A673 (cell line): ENCODE measurements at places on chromosomes 5 and 9.

GRCh38 chr5:62533597-62533996 lies 45.0 kb upstream of the LRRC70 start:
- DNase-seq = no peak

- DNase-seq = peak; percentile 6
Observed at GRCh38 chr9:96177005-96177718, 124.8 kb downstream of the HSD17B3 start.

DNA sequence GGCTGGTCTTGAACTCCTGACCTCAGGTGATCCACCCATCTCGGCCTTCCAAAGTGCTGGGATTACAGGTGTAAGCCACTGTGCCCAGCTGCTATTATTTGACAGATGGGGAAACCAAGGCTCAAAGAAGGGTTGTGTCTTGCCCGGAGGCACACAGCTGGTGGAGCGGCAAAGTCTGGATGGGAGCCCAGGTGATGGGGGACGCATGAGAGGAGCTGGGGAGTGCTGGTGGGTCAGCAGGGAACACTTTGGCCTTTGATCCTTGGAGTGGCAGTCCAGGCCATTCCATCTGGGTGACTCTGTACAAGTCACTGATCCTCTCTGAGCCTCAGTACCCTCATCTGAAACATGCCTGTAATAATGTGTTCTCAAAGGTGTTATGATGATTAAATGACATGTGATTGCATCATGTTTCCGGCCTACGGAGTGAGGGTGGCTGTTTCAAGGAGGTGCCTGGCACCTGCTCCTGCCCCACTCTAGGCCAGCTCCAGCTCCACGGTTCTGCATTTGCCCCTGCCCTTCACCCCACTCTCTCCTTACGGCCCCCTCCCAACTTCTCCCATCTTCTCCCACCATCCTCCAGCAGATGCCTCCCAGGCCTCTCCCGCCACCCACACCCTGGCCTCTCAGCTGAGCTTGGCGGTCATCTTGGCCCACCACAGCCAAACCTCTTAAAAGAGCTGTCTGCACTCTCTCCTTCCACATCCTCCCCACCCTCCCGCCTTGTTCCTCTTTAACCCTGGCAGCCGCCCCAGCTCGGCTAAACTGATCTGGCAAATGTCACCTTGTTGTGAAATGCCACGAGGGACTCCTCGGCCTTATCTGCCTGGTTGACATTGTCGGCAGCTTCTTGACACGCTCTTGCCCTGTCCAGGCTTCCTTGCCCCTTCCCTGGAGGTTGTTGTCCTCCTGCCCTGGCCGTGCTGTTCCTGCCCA lies 5.5 kb upstream of the DBN1 start:
- no peak for DNase-seq

- no peak for DNase-seq
Observed at GRCh38 chr9:92563116-92564100, 27.6 kb upstream of the ECM2 start.

GRCh38 chr9:36407122-36407723 lies 7.2 kb upstream of the RNF38 start:
- peak; percentile 68 for DNase-seq

DNA sequence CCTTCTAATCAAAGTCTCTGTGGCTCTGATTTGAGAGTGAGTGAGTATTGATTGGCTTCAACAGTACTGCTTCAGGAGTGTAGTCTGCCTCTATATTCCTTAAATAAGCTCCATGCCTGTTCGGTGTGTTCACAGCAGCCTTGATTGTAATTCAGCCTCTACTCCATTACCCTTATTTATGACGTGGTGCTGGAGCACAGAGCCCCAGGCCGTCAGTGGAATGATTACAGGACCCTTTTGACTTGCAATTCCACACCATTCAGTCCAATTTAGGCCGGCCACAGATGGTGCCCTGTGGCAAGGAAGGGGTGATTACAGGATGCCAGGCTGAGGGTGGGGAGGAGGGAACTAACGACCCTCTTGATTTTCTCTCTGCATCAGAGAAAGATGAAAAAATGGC lies 110.3 kb downstream of the ASTN2 start:
- no peak for DNase-seq

GRCh38 chr9:107472581-107473340 lies 16.8 kb downstream of the KLF4 start:
- no peak for DNase-seq

DNA sequence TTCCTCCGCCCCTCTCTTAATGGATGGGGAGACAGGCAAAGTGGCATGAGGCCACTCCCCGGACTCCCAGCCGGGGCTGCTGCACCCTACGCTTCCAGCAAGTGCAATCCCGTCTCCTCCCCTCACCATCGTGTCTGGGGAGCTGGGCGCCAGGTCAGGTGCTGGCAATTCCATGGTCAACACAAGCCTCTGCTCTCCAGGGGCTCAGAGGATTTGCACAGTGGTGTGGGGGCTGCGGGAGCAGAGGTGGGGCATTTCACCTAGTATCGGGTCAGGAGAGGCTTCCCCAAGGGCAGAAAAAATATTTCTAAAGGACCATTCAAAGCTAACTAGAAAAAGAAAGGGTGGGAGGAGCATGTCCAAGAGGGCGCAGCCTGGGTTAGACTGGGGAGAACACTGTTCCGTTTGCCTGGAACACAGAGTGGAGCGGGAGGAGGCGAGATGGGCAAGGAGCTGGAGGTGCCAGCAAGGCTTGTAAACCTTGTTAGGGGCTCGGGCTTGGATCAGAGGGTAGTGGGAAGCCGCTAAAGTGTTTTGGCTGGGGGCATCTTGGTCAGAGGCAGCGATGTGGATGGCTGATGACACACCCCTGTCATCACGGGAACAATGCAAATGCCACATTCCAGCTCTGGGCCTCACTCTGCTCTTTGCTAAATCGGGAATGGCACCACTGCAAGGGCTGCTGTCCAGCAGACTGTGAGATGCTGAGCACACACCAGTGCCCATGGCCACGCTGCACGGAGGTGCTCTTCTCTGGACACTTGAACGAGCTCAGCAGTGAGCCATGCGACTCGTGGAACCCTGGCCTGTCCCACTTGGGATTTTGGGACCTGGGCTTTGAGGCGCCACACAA lies 191.7 kb downstream of the CDK5RAP2 start:
- no peak for DNase-seq

DNA sequence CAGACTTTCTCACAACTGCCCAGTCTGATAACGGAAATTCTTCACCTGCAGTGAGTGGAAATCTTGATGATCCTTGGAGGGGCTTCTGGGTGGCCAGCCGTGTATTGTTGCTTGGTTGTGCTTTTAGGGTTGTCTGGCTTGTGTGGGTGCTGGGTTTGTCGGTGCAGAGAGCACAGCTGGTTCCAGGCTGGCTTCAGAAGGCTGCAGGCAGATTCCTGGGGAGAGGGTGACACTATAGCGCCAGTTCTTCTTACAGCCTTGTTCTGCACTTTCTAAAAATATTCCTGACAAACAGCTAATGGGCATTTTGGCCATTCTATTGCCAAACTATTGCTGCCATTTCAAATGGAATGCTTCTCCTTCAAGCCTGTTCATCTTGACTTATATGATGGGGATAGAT lies 99.3 kb downstream of the PDZD2 start:
- DNase-seq = no peak

- no peak for DNase-seq
Observed at GRCh38 chr5:167049771-167050567, 1241.5 kb upstream of the WWC1 start.

GRCh38 chr5:16612007-16612406 lies 4.8 kb downstream of the RETREG1 start:
- no peak for DNase-seq

DNA sequence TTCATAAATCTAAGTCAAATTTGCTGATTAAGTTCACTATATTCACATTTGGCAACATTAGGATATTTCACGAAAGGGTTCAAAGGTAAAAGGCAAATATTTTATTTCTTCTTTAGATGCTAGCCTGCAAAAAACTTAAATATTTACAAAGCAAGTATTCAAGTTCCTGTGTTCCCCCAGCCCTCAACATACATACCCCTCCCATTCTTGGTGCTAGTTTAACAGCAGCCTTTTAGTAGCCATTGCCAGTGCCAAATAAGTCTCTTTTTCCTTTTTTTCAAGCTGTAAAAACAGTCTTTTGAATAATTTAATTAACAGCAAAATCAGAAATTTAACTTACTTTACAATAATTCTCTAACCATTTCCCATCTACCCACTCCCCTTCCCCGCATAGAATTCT lies 288.5 kb upstream of the TMEM161B start:
- no peak for DNase-seq

DNA sequence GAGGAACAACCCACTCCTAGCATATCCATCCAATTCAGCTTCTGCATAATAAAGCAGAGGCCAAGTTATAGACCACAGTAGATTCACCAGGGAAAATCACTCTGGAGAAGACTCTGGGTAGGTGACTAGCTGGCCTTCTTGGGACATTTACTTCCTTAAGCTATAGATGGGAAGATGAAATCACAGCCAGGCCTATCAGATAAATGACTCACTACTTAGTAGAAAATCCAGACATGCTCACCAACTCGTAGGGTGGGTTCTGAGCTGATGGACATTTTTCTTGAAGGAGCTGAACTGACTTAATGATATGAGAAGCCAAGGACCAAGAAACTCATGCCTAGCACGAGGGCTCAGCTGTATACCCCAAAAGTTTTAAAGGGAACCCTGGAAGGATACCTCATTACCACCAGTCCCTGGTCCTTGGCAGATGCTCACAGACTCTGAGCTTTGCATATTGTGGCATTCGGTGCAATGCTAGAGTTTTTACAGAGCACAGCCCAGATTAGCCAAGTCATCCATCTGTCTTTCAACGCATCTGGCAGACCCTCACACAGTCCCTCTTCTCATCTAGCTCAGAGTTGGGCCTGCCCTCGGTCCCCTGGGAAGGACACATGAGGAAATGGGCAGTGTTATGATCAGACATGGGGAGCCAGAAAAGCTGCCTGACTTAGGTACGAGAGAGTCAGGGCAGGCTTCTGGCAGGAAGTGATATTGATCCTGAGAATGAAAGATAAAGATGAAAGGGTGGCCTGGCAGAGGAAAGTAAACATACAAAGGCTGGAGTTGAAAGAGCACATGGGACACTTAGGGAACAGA lies 15.0 kb downstream of the ACSL6 start:
- DNase-seq = no peak

DNA sequence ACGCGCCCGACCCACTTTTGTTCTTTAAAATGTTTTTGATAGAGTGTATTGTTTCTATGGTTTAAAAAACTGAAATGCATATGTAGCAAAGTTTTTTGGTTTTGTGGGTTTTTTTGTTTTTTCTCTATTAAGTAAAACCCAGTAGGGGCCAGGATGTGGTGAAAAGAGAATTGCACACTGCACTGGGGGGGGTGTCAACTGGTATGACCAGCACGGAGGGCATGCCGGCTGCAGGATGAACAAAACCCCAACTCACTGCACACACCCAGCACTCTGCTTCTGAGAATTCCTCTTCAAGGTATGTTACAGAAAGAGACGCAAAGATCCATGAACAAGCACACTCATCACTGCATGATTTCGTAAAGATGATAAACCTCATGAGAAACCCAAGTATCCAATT lies 75.0 kb downstream of the STK10 start:
- DNase-seq = no peak

- DNase-seq = no peak
Observed at GRCh38 chr9:91805031-91805430, 145.0 kb downstream of the ROR2 start.

DNA sequence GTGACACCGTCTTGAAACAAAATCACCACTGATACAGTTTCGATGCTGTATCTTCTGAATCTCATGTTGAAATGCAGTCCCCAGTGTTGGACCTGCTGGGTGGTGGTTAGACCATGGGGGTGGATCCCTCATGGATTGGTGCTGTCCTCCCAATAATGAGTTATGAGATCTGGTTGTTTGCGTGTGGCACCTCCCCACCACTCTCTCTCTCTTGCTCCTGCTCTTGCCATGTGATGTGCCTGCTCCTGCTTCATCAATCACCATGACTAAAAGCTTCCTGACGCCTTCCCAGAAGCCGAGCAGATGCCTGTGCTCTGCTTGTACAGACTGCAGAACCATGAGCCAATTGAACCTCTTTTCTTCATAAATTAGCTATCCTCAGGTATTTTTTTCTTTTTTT lies 15.2 kb upstream of the C5orf15 start:
- DNase-seq = no peak

DNA sequence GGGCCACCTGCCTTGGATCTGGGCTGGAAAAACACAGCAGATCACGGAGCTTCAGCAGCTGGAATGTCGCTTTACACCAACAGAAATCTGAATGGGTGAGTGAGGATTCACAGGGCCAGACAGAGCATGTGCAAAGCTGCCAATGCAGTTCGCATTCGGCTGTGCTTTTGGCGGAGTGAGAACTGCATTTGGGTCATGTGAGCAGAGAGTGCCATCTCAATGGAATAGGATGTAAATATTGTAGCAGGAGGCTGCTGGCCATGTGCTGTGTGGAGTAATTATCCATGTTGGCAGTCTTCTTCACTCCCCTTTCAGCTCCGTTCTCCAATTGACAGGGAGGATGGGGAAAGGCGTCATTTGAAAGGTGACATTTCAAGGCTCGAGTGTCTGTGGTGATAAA lies at the start of gene ANKRD55:
ANKRD55 (minus strand) TSS at position 101 of the 400 bp plus-strand sequence. CDS start 417 bp downstream, outside the sequence.
- DNase-seq = no peak

GRCh38 chr9:127562841-127563401 lies 49.2 kb upstream of the STXBP1 start:
- no peak for DNase-seq

GRCh38 chr5:172438319-172438668 lies 16.0 kb downstream of the SH3PXD2B start:
- DNase-seq = no peak

- DNase-seq = peak; percentile 10
Observed at GRCh38 chr5:6026766-6027406, 351.5 kb downstream of the MED10 start.

GRCh38 chr5:121870489-121870888 lies 18.8 kb downstream of the FTMT start:
- DNase-seq = peak; percentile 16

DNA sequence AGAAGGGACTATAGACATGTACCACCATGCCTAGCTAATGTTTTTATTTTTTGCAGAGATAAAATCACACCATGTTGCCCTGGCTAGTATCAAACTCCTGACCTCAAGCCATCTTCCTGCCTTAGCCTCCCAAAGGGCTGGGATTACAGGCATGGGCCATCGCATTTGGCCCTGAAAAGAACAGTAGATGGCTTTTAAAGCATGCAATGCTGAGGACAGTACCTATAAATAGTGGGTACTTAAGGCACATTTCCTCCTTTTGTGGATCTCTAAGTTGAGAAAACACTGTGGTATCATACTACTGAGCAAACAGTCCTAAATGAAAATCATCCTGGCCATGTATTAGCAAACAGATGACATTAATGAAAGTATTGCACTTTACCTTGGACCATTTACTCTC lies 119.4 kb downstream of the TTC39B start:
- no peak for DNase-seq

DNA sequence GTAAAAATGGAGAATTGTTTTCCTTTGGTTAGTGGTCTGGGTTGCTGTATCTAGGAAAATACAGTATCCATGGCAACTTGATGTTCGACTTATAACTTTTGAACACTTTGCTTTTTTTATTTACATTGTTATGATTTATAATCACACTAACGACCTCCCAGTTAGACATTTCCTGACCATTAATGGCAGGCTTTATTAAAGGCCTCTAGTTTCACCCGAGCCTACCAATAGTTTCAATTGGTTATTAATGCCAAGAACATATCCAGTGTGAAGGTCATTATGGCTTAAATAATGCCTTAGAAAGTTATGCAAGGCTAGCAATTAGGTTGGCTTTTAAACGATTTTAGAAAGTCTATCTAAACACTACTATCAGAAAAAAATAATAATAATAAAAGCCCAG lies 452.0 kb downstream of the DMRTA1 start:
- DNase-seq = no peak
